ENCODE measurements at places on chromosomes 6 and 20.

GRCh38 chr6:12065321-12066140 is 53.4 kb downstream of the HIVEP1 start:
- no peak for DNase-seq

DNA sequence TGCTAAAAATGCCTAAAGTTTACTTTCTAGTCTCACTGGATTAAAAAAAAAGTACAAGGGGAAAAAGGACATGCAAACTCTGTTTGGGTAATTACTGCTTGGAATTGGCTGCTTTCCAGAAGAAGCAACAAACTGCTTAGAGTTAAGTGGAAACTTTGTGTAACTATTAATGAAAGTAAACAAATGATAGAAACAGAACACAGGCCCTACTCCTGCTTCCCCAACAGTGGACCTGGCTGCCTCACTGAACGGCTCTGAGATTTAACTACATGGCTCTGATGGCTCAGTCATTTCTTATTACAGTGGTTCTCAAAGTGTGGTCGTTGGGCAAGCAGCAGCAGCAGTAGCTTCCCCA is 108.5 kb downstream of the MAN1A1 start:
- no peak for DNase-seq

DNA sequence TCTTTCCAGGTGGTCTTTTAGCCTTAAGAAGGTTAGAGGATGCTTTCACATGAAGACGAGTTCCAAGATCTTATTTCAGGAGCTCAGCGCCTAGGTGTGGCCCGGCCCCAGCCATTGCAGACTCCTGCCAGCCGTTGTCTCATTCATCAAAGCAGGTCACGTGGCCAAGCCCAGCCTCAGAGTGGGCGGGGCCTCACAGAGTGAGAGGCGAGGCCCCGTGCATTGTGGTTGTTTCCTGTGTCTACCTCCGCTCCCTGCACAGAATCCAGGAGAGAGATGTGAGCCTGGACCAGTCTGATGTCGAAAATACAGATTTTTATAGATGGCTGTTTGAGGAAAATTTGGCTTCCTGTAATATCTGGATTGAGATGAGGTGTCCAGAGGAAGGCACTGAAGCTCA is 49.2 kb upstream of the CST5 start:
- DNase-seq = peak; percentile 20

DNA sequence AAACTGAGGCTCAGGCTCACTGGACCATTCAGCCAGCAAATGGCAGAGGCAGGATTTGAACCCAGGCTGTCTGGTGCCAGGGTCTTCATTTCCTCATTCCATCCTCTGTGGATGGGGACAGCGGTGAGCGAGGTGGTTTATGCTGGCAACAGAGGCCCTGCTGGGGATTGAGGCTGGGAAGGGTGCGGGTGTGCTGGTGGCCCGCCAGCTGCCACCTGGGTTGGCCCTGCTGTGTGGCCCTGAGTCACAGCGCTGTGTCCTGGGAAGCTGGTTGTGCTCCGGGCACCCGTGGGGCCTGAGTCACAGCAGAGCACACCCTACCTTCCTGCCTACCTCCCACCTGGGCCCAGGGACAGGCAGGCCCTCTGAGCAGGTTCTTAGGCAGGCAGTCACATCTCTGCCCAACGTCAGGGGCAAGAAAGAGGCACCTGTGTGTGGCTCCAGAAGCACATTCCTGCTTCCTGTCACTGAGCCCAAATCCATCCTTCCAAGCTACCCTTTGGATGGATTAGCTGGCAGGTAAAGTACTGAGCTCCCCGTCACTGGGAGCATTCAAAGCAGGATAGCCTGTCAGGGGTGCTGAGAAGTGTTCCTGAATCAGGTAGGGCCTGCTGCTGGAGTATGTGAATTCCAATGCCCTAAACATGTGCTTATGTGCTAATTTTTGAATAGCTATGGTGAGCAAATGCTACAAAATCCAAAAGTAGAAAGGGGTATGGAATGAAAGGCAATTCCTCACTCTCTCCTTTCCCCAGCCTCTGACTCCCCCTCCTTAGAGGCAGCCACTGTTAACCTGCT is 53.9 kb downstream of the CEBPB start:
- DNase-seq = no peak

DNA sequence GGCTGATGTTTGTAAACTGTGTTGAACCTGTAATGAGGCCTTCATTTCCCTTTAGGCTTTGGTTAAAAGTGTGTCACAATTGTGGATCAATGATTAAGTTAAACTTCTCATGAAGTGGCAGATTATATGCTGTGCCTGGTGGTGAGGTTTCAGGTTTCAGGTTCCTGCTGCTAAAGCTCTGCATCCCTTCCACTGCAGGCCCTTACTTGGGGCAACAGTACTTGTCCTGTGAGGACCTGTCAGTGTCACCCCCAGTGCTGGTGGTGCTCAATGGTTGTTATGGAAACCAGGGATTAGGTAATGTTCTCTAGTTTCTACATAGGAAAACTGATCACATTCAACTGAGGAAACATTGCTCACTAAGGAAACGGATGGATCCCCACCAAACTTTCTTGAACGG is 18.5 kb downstream of the RPP21 start:
- DNase-seq = no peak

GRCh38 chr6:142412241-142412640 is 110.4 kb downstream of the ADGRG6 start:
- DNase-seq = no peak

DNA sequence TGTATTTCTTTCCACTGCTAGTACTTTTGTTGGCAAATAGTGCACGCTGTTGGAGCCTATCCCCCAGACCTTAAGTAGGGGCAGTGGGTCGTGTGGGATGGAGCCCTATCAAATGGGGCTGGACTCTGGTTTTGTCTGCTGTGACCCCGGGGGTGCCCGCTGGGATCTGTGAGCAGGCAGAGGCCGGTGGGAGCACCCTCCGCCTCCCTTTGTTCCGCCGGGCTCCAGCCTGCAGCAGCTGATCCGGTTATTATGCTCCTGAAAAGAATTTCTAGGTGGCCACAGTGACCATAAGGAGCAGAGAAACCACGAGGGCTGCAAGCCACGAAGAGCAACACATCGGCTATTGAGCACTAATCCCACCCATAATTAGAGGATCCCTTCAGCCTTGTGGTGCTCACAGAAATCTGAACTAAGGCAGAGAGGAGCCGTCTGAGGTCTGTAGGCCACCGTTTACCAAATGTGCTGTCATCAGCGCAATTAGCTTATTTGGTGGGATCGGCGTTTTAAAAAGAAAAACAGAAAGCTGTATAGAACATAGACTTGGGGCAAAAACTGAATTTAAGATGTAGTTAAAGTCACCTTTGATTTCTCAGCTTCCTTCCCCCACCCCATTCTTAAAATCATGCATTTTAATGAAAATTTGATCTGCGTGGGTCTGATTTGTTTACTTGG is 598.3 kb upstream of the JAG1 start:
- DNase-seq = no peak

- DNase-seq = no peak
Observed at GRCh38 chr20:21272279-21272678, 30.9 kb upstream of the XRN2 start.

- no peak for DNase-seq
Observed at GRCh38 chr20:22652681-22653588, 68.6 kb upstream of the FOXA2 start.

- DNase-seq = no peak
Observed at GRCh38 chr6:32807020-32807580, 9.7 kb downstream of the HLA-DOB start.

DNA sequence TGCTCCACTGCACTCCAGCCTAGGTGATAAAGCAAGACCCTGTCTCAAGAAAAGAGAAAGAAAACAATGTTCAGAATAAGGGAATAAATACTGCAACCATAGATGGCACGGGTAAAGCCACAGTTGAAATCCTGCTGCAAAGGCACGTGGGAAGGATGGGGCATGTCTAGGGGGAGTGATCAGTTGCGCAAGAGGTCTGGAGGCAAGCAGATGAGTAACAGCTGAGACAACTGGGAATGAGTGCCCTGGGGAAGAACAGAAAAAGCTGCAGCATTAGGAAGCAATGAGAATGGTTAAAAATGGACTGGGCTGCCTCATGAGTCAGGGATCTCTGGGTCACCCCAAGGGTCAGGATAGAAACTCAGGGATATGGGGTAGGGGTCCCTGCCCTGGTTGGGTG is 96.3 kb downstream of the GMPR start:
- DNase-seq = no peak

DNA sequence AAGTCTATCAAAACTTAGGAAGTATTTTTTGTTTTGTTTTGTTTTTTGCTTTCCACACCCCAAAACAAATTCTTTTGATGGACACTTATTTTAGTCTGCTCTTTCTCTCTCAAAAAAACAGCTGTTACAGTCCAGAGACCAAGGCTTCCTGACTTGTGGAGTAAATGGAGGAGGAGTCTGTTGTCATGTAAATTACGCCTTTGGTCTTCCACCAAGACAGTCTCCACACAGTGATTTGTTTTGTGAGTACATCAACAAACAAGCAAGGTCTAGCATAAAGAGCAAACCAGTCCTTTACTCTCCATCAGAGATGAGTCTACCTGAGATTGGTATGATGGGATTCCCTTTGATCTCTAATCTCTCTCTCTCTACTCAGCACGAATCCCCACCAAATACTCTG is 588.0 kb upstream of the ARID1B start:
- DNase-seq = peak; percentile 20

DNA sequence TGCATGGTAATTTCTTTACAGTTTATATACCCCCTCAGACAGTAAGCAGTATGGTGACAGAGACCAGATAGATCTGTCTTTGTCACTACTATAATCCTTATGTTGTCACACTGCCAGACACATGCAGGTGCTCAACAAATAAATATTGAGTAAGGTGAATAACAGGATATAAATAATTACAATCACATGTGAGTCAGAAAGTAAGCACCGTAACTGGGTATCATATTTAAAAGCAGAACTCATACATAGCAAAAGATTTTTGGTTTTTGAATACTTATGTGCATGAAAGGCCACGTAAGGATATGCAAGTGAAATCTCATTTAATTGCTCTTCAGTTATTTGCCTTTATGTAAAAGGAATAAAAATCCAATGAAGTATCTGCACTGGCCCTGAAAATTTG is 17.4 kb downstream of the CNBD2 start:
- no peak for DNase-seq

- DNase-seq = no peak
Observed at GRCh38 chr20:22226849-22227700, 357.3 kb downstream of the FOXA2 start.

GRCh38 chr6:27541933-27542297 is 69.0 kb upstream of the ZNF184 start:
- no peak for DNase-seq

- DNase-seq = no peak
Observed at GRCh38 chr6:4948781-4949450, 54.9 kb downstream of the RPP40 start.

DNA sequence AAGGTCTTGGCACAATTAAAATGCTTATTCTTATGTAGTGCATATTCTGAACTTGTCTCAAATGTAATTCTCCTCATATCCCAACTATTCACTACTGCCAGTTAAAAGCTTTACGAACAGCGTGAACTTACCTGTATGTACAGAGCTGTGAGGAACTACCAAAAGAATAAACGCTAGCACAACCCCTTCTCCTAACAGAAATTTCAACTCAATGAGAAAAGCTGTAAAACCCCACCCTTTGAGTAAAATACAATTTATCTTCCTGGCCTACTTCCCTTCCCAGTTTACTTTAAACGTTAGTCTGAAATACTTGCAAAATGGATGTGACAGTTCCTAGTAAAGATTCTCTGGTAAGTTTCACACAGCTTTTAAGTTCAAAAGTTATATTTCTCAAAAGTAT is 165.5 kb upstream of the SHLD1 start:
- no peak for DNase-seq

DNA sequence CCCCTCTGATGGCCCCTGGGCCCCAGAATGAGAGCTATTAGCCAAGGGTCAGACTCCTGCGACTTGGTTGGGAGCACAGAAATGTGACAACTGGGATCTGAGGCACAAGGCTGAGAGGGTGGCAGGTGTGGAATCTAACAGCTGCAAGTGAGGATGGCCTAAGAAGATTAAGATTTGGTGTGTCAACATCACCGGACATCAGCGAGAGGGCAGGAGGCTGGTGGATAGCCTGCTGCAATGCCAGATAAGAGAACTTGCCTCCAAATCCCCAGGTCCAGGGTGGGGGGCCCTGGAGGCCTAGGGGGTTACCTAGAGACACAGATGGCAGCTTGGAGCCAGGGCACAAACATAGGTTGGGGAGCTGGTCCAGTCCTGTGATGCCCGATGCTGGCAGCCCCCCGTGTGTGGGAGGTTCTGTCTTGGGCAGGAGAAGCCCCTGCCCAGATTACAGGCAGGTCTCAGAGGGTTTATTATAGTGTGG is 155.8 kb downstream of the GRM4 start:
- DNase-seq = no peak

All from NCI-H146 (cell line).